ENCODE measurements at places on chromosomes 5 and 9.

- no peaks in the 10 kb centered on the region for H3K4me1 ChIP-seq
- H3K27ac ChIP-seq, result peak overlapping the region; percentile 96
- peaks cover 8% of the 10 kb centered on the region for H3K36me3 ChIP-seq
- no peaks in the 10 kb centered on the region for H3K27me3 ChIP-seq
- DNase-seq, result peak; percentile 67
These were observed 2.6 kb upstream of the RFX3 start for GRCh38 chr9:3528451-3528850.

- H3K4me3 ChIP-seq, result no peak overlapping the region
- no peak overlapping the region for H3K27ac ChIP-seq
These were observed 78.4 kb upstream of the FSTL4 start for GRCh38 chr5:133690746-133691145.

GRCh38 chr5:163401271-163401670 lies 36.1 kb upstream of the CCNG1 start:
- no peak overlapping the region for H3K27ac ChIP-seq
- no peak overlapping the region for H3K4me3 ChIP-seq
- DNase-seq, result no peak

- no peak overlapping the region for H3K27ac ChIP-seq
- H3K4me1 ChIP-seq, result no peaks in the 10 kb centered on the region
- no peaks in the 10 kb centered on the region for H3K27me3 ChIP-seq
- H3K36me3 ChIP-seq, result peaks cover 5% of the 10 kb centered on the region
- DNase-seq, result no peak
These were observed 7.0 kb upstream of the MRNIP start for GRCh38 chr5:179865491-179866240.

GRCh38 chr5:104045987-104046386 lies 483.4 kb upstream of the NUDT12 start:
- H3K36me3 ChIP-seq, result no peaks in the 10 kb centered on the region
- H3K4me1 ChIP-seq, result no peaks in the 10 kb centered on the region
- DNase-seq, result no peak
- H3K27ac ChIP-seq, result no peak overlapping the region

DNA sequence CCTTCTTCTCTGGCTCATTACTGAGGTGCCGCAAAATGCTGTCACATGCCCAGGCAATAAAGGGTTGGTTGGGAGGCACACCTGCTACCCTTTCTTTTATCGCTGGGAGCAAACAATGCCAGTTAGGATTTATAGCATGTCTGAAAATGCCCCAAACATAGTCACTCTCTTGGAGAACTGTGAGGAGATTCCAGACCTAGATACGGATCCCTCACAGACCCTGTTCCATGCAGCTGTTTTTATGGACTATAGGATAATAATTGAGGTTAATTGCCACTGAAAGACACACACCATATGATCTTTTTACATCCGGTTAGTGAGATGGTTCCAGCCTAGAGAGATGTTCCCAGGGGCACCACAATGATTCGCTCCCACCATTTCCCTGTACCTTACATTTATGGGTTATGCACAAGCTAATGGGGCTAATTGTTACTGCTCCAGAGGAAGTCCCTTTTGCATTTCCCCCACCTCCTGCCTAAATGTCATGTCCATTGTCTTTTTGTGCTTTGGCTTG lies 318.1 kb downstream of the PIK3R1 start:
- no peak for DNase-seq
- no peaks in the 10 kb centered on the region for H3K36me3 ChIP-seq
- no peak overlapping the region for H3K27ac ChIP-seq
- no peak overlapping the region for H3K4me3 ChIP-seq
- no peaks in the 10 kb centered on the region for H3K4me1 ChIP-seq
- H3K27me3 ChIP-seq, result no peaks in the 10 kb centered on the region

DNA sequence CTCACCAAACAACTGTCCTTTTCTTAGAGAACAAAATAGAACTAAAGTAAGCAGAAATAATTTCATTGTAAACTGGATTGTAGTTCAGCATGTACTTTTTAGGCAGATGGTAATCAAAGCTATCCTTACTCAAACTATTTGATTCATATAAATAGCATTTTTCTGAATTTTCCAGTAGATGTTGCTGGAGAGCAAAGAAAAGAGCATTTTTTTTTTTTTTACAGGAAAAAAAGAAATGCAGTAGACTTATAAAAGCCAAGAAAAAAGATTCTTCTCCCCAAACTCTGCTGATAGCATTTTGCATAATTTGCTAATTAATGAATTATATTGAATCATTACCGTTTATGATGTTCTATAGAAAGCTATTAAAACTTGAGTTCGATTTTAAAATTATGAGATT lies 715.3 kb upstream of the WWC1 start:
- H3K4me1 ChIP-seq, result no peaks in the 10 kb centered on the region
- DNase-seq, result no peak
- no peaks in the 10 kb centered on the region for H3K36me3 ChIP-seq
- no peak overlapping the region for H3K4me3 ChIP-seq
- H3K27ac ChIP-seq, result no peak overlapping the region

GRCh38 chr5:120368923-120369715 lies 95.0 kb upstream of the PRR16 start:
- no peak for DNase-seq
- H3K27ac ChIP-seq, result no peak overlapping the region
- H3K4me1 ChIP-seq, result no peaks in the 10 kb centered on the region
- H3K36me3 ChIP-seq, result no peaks in the 10 kb centered on the region
- H3K4me3 ChIP-seq, result no peak overlapping the region

DNA sequence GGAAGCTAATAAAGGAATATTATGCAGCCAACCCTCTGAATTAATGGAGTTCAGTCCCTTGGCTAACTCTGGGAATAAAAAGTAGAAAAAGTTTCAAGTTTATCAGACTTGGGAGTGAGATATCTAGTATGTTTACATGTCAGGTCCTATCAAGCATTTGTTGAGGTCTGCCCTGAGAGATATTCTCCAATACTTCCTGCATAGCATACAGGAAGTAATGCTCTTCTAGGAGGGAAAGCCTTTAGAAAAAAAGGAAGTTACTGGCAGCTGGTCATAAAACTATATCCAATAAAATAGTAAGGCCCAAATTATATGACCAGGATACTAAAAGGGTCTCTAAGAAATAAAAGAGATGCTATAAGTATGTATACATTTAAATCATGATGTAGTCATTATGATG lies 594.1 kb upstream of the FTMT start:
- H3K27ac ChIP-seq, result no peak overlapping the region
- no peaks in the 10 kb centered on the region for H3K27me3 ChIP-seq
- no peak overlapping the region for H3K4me3 ChIP-seq
- H3K36me3 ChIP-seq, result no peaks in the 10 kb centered on the region

DNA sequence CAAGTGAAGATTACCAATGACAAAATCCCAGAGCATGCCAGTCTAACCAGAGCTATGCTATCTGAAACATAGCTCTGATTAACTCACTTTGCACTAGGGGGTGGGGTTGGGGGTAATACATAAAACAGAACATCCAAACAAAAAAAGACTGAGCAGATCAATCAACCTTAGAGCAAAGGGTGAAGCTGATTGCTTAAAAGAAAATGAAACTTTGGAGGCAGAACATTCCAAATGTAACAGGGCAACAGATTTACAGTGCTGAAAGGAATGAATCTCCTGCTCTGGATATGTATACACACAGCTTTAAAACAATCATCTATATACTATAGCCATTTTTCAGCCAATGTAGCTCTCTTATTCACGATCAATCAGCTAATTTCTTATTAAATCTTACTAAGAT lies 4.9 kb downstream of the IL6ST start:
- H3K4me3 ChIP-seq, result peak overlapping the region; percentile 42
- DNase-seq, result no peak
- H3K27ac ChIP-seq, result no peak overlapping the region

DNA sequence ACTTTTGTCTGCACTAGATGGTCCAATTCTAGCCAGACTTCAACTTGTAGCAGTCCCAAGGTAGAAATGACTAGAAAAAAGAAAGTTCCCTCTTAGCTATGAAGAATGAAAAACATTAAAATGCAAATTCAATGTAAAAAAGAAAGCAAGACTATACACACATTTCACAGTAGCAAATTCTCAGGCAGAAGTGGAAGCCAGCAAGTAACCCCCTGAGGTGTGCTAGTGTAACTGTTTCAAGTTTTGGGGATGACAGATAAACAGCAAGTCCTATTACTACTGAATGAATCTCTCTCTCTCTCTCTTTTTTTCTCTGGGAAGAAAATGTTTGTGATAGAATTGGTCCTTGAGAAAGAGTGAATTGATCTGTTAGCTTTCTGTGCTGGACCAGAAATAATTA lies 185.6 kb downstream of the EFNA5 start:
- H3K36me3 ChIP-seq, result no peaks in the 10 kb centered on the region
- no peak overlapping the region for H3K4me3 ChIP-seq
- H3K4me1 ChIP-seq, result peaks cover 24% of the 10 kb centered on the region
- DNase-seq, result peak; percentile 41
- H3K27ac ChIP-seq, result no peak overlapping the region

Measured in GM12878 (cell line).